Activated CD4-positive, alpha-beta T cell treated with anti-CD3 and anti-CD28 coated beads, Interleukin-2, amount 50 U/mL, for 4 hours (primary cell): ENCODE measurements at places on chromosomes 3 and 15.

DNA sequence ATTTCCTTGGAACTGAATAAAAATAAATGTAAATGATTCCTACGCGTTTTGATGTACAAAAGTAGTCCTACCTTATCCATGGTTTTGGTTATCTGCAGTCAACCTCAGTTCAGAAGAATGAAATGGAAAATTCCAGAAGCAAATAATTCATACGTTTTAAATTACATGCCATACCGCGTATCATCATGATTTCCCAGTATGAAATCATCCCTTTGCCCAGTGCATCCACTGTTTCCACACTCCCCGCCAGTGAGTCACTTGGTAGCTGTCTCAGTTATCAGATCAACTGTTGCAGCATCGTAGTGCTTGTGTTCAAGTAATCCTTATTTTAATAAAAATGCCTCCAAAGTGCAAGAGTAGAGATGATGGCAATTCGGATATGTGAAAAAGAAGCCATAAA, 9.1 kb upstream of the MFSD1 start:
- no peak for DNase-seq

GRCh38 chr3:71850654-71851053, 65.7 kb upstream of the PROK2 start:
- no peak for DNase-seq

DNA sequence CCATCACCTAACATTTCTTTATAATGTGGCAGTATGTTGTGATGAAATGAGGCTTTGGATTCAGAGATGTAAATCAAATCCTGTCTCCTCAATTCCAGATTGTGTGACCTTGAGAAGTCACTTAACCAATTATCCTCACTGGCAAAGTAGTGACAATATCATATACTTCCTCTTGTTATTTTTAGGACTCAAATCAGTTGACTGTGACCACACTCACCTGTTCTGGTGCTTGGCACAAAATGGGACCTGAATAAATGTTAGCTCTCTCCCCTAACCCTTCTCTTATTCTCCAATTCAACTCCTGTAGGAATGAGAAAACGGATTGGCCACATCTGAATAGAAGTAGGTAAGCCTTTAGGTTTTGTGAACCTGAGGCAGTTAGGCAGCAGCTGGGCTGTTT, 42.1 kb downstream of the IQCH start:
- no peak for DNase-seq

- DNase-seq: no peak
Measured at GRCh38 chr3:49217688-49218470, 46.5 kb downstream of the KLHDC8B start.

DNA sequence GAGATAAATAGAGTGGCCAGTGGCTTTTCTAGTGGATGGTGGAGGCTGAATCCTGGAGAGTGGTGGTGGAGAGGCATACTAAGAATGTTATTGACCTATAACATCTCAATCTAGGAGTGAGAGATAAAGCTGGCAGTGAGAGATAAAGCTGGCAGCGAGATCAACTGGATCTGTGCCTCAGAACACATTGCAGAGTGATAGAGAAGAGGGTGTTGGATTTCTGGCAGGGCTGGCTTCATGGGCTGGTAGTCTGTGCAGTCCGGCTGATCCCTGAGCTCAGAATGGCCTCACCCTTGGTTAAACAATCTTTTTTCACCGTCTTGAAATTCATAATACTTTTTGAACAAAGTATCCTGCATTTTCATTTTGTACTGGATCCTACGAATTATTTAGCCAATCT, 221.2 kb downstream of the NLGN1 start:
- DNase-seq: no peak

GRCh38 chr3:7368597-7368996, 507.7 kb downstream of the GRM7 start:
- no peak for DNase-seq

- DNase-seq: no peak
Measured at GRCh38 chr15:99732124-99732750, 1.0 kb downstream of the LYSMD4 start.

DNA sequence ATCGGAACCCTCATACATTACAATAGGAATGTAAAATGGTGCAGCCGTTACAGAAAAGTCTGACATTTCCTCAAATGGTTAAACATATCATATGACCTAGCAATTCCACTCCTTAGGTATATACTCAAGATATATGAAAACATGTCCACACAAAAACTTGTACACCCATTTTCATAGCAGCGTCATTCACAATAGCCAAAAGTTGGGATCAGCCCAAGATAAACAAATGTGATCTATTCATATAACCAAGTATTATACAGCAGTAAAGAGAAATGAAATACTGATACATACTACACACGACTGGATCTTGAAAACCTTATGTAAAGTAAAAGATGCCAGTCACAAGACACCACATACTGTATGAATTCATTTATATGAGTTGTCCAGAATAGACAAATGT, 102.4 kb downstream of the MSL2 start:
- no peak for DNase-seq

DNA sequence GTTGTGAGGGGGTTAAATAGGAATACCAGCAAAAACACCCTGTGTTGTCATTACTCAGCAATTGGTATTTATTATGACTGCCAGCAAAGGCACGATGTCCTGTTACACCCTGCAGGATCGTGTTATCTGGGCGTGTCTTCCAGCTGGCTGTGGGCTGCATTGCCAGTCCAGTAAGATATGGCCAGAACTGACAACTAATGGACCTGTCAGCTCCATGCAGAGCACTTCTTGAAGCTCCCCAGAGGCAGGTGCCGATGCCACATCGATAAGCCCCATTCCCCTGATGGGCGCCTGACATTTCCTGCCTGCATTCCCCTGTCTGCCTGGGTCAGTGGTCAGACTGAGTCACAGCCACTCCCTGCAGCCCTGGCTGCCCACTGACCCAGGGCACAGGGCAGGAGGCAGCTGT, 79.7 kb upstream of the RASGRF1 start:
- no peak for DNase-seq

- DNase-seq: no peak
Measured at GRCh38 chr3:190366133-190366532, 21.8 kb upstream of the CLDN16 start.

- DNase-seq: no peak
Measured at GRCh38 chr15:79919090-79919748, 22.4 kb upstream of the MTHFS start.

- no peak for DNase-seq
Measured at GRCh38 chr3:21540265-21540664, 210.7 kb downstream of the ZNF385D start.
